ENCODE measurements at places on chromosomes 7 and 10. TPM values are rescaled to one million over a fixed set of nuclear protein-coding genes. Genes with fewer than 3 reads are reported as not detected.

WNT8B gene
- not detected for total RNA-seq

ACBD5 gene
- total RNA-seq: 24.6 TPM

AQP1 gene
- total RNA-seq: 685 TPM

NKX1-2 gene
- total RNA-seq: not detected

PRF1 gene
- total RNA-seq: 21.4 TPM

C10orf90 gene
- total RNA-seq: 0.72 TPM

CALML5 gene
- not detected for total RNA-seq

ANKIB1 gene
- 35.0 TPM for total RNA-seq

ODAD2 gene
- total RNA-seq: 0.31 TPM

PAPOLB gene
- total RNA-seq: 1.4 TPM

ITGA8 gene
- total RNA-seq: 2.3 TPM

ZNRF2 gene
- 23.3 TPM for total RNA-seq

CHAT gene
- not detected for total RNA-seq

H2BK1 gene
- not detected for total RNA-seq

DNA sequence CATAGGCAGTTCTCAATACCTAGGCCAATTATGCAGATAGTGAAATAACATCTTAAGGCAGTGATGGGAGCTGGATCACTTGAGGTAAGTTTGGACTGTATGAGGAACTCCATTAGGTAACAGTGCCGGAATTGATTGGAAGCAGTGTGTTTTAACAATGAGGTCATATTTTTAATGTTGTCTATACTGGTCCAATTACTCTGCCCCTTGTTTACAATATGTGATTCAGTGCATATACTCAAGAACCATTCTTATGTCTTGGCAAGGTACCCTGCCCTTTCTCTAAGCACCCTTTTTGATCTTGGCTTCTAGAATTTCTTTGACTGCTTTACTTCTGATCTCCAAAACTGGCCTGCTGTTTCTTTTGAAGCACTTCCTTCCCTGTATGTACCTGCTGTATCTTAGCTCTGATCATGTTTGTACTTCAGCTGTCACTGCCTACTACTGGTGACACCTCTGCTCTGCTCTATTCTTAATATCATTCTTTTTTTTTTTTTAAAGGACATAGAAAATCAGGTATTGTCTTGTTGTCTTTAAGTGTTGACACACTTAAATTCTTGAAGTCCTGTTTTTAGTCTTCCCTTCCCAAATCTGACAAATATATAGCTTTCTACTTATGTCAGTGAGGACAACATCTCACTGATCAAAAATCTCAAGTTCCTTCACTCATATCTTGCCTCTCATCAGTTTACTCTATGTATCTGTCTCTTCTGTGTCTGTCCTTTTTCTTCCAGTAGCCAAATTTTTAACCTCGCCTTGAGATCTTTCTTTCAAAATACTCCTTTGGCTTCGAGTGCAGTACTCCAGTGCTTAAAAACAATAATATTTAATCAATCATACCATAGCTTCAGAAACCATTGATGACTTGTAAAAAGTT lies 46.4 kb upstream of the RPA3 start:
- no peak for DNase-seq

- DNase-seq: no peak
Observed at GRCh38 chr10:100043344-100043743, 33.6 kb upstream of the DNMBP start.

GRCh38 chr10:99784016-99784726 lies 1.7 kb downstream of the ABCC2 start:
- no peak for DNase-seq

GRCh38 chr7:99551767-99552463 lies at the start of gene FAM200A:
FAM200A (minus strand) TSS chr7:99552114; CDS start chr7:99548407, 3,707 bp downstream.
- peak; percentile 76 for DNase-seq

DNA sequence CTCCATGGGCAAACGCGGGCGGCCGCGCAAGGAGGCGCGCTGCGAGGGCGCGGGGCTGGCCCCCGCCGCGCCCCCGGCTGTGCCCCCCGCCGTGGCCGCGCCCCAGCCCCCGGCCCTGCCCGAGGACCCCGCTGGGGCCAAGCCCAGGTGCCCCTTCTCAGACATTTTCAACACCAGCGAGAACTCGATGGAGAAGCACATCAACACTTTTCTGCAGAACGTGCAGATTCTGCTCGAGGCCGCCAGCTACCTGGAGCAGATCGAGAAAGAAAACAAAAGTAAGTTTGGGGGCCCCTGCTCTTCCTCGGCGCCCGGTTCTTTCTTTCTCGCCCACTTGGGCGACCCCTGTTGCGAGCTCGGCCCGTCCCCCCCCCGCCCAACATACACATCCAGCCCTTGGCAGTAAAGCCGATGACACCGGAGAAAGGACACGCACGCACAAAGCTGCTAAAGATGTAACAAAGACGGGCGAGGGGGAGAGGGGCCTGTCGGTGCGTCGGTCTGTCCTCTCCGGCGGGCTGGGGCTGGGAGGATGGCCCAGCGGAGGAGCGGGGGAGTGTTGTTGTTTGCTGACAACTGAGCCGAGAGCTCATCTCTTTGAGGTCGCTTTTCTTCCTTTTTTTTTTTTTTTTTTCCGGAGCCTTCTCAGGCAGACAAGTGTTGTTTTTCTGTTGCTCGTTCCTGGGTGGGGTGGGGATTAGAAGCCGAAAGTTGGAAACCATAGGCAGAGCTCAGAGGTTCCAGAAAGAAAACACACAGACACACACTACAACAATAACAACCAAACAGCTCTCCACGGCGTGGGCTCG lies 604 bp downstream of the MXI1 start:
- no peak for DNase-seq

DNA sequence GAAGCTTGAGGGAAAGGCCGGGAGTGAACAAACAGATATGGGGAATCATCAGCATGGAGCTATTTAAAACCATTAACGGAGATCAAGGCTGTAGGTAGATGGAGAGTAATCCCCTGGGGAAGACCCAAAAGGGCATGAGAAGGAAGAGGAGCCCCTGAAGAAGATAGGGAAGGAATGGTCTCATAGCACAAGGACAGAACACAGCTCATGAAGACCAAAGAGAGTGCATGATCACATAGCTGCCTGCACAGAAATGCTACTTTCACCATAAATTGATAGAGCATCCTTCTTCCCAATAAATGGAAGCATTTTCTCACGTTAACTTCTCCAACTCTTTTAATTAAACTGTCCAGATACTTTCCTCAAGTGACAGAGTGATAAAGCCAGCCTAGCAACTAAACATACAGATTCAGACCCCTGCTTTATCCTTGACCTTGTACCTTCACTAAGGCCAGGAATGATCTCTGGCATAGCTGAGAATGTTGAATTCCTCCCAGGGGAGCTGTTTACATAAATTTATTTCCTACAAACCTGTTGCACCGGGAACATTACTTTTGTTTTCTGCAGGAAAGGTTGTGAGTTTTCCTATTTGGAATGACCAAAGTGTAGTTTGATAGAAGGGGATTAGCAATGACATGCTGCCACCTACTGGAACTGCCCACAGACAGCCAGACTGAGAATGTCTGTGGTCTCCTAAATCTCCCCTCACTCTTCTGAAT lies 110.8 kb upstream of the LRGUK start:
- no peak for DNase-seq

- no peak for DNase-seq
Observed at GRCh38 chr7:106313456-106313901, 28.7 kb upstream of the NAMPT start.

- no peak for DNase-seq
Observed at GRCh38 chr10:230758-231157, 95.5 kb downstream of the ZMYND11 start.

DNA sequence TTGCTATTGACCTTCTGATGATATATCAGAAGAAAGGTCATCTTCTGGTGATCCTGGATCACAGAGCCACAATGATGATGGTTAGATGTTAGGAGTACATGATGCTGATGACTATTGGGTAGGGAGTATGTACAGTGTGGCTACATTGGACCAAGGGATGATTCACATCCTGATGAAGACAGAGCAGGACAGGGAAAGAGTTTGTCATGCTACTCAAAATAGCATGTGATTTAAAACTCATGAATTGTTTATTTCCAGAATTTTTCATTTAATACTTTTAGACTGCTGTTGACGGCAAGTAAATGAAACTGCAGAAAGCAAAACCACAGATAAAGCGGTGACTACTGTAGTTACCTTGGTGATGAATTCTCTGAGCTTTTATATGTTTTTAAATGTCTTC lies 397.3 kb downstream of the PPP1R3A start:
- no peak for DNase-seq

- no peak for DNase-seq
Observed at GRCh38 chr7:23129036-23129435, 23.5 kb downstream of the KLHL7 start.

DNA sequence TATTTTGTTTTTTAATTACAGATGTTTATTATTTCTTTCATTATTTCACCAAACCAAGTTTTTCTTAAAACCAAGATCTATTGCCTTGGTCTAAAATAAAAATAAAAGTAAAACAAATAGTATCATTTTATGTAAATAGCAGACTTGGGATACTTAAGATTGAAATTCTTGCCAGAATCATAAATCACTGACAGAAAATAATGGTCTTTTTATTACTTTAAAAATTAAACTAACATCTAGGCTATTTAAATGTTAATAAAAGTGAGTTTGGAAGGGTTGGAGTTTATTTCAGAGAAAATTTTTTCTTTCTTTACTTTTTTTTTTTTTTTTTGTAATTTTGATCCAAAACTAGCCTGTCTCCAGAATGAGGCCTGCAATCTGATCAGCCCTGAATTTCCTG lies 568.0 kb upstream of the IGFBP3 start:
- no peak for DNase-seq

- no peak for DNase-seq
Observed at GRCh38 chr10:4887501-4887900, 61.5 kb downstream of the AKR1E2 start.

DNA sequence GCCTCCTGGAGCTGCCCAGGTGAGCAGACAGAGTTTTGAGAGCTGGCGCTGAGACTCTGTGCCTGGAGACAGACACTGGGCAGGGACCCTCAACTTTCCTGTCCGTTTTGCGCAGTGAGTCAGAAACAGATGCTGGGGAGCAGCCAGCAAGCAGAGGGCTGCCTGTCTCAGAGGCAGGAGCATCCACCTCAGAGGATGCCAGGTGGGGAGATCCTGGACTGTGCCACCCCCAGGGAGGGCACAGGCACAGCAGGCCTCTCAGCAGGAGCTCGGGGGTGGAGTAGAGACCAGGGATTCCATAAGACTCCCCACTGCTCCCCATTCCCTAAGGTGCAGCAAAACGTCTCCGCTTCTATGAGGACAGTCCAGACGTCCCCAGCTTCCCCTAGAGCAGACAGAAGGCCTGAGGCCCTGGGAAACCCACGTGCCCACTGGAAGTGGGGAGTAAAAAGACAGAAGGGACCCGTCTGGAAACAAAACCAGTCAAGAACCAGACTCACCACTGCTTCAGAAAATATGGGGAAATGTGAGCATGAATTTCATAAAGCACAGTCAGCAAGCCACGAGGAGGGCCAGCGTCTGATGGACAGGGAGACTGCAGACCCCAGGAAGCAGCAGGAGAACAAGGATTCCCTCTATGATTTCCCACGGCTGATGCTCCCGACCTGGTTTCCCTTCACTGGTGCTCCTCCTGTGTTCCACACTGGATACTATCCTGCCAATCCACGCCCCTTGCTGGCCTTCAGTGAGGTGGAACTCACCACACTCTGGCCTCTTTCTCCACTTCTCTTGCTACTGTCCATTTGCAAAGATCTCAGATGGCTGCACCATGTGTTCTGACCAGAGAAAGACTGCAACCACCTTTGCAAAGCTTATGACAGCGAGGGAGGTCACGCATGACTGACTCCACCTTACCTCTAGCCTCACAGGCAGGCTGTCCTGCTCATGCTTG lies 151.3 kb upstream of the FAM20C start:
- DNase-seq: no peak

DNA sequence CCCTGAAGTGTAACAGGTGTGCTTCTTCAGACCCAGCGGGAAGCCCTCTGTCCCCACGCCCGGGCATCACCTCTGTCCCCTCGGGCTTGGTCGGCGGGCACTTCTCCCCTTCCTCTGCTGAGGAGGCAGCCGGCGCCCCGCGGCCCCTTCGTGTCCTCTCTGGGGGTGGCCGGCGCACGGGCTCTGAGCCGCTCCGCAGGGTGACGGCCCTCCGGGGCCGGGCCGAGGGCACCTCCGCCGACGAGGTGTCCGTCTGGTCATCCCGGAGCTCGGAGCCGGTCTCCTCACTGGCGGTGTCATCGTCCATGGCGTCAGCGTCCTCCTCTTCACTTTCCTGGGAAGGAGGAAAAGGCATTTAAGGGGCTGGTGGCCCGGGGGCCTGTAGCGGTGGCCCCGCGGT lies 239.0 kb downstream of the SFMBT2 start:
- no peak for DNase-seq

GRCh38 chr10:110461530-110461929 lies 36.2 kb upstream of the DUSP5 start:
- DNase-seq: no peak

DNA sequence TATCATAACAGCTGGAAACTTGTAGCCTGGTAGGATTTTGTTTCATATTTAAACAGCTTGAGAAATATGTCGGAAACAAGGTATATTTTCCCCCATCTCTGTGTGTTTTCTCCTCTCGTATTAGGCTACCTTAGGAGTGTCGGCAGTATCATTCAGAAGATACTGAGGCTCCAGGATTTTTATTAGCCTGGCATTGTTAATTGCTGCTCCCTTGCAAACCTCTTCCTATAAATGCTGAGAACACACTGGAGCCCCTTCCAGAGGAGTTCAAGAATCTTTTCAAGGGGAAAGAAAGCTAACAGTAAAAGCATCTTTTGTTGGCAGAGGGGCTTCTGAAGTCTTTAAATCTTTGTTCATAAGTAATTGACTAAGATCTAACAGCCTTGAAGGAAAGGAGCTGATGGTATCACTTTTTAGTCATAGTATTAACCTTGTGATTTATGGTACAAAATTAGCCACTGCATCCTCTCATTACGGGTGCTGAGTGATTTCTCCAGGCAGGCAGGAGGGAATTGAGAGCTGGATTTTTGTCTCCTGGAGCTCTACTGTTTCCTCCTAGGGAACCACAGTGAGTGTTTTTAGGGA lies 998.7 kb downstream of the LRMDA start:
- DNase-seq: no peak

- DNase-seq: no peak
Observed at GRCh38 chr7:135177028-135177696, 6.7 kb upstream of the CYREN start.

GRCh38 chr10:24938076-24938475 lies 14.3 kb downstream of the PRTFDC1 start:
- no peak for DNase-seq

DNA sequence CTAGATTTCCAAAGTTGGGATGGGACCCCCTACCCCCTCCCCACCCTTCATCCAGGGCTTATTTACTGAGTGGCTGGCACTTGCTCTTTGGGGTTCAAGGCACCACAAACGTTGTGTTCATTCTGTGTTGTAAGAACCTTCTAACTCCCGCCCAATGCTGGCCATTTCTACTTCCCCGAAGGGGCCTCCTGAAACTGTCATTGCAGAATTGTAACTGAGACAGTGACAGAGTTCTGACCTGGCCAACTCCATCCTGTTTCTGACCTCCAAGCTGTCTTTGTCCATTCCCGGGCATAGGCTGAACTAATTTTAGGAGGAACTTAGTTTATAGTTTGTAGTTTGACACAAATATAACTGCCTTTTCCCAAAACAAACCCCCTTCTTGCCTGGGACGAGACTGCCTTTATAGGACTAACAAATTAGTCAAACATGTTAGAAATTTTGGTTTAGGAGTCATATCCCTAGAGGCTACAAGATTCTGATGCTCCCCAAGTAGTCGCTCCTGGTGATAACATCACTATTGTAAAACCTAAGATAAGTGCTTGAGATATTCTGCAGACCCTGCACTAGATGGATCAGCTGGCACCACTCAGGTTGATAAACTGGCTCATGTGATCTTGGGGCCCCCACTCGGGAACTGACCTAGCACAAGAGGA lies 34.8 kb upstream of the ZMIZ2 start:
- no peak for DNase-seq

- no peak for DNase-seq
Observed at GRCh38 chr7:144118341-144118740, 4.6 kb upstream of the OR2A14 start.
